ENCODE measurements at places on chromosomes 16 and 17.

DNA sequence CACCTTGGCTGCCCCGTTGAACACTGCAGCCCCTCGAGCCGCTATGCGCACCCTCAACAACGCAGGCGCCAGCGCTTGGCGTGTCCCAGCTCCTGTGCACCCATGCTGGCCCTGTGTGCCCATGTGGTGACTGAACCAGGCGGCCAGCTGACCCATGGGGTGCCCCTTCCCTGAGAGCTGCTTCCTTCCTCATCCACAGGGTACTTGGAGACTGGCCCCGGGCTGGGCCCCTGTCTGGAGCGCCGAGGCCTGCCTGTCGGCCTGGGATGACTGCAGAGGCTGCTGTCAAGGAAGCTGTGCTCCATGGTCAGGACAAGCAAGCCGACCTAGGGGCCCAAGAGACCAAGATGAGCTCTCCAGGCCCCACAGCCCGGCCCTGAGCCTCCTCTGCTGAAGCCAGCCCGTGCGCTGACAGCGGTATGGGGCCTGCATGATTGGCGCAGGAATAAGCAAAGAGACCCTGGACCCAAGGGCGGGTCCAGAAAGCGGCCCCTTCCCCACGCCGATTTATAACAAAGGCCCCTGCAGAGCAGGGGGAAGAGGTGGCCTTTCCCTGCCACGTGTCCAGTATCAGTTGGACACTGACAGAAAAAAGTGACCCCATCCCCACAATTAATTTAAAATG lies 21.6 kb upstream of the BAHCC1 start:
- no peak for DNase-seq

- no peak for DNase-seq
Measured at GRCh38 chr16:69794486-69794885, 32.4 kb downstream of the WWP2 start.

GRCh38 chr17:69874175-69874670 lies 200.8 kb upstream of the KCNJ16 start:
- DNase-seq, result no peak

GRCh38 chr16:84044118-84044488 lies 1.5 kb upstream of the SLC38A8 start:
- no peak for DNase-seq

DNA sequence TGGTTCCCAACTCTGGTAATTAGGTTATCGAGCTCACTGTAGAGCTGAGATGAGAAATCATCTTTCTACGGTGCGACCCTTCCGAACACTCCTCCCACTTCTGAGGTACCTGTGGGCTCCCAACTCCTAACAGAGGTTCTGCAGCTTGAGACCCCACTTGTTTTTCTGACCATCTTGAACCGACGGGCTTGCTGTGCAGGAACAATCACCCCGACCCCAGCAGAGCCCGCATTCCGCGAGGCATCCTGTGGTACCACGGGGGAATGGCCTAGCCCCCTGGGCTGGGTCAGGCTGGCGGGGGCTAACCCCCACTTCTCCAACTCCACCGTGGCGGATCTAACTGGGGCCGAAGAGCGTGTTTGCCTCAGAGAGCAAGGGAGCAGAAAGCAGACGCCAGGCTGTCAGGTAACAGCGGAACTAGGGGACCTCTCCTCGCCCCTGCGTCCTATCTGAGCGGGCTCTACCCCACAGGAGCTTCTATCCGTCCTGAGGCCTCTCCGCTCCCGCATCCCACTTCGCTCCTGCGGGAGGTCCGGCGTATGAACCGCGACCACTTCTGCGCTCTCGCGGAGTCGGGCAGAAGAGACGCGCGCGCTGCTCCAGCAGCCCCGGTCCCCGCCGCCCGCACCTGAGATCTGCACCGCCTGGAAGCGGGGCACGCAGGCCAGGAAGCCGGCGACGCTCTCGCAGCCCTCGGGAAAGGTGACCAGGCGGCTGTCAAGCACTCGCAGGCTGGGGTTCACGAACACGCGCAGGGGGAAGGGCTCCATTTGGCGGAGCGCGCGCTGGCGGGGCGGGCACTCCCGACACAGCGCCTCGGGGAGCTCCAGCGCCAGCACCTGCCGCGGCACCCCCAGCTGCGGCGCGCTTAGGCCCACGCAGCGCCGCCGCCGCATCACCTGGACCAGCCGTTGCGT lies 761 bp downstream of the PDF start:
- DNase-seq, result no peak

GRCh38 chr17:41428591-41429291 lies 4.4 kb upstream of the KRT37 start:
- no peak for DNase-seq

DNA sequence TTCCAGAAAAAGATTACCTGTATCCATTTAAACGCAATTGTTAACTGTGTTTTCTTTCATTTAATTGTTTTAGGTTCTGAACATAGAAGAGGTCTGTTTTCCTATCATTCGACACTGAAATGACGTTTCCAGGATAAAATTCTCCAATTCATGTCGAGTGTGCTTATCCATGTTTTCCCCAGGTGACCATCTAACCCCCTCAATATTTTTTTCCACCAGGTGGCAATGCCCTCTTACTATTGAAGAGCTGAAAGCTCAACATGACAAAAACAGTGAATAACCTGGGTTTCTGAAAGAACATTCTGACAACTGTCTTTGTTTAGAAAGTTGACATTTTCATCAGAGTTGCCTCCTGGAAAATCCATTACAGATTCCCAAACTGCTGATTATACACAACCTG lies 948.7 kb downstream of the KCNJ2 start:
- no peak for DNase-seq

- DNase-seq, result no peak
Measured at GRCh38 chr16:17129971-17130370, 340.8 kb downstream of the XYLT1 start.

GRCh38 chr17:64056269-64057005 lies 36.0 kb upstream of the ICAM2 start:
- no peak for DNase-seq

GRCh38 chr16:57032931-57033330 lies 43.6 kb downstream of the NLRC5 start:
- no peak for DNase-seq

DNA sequence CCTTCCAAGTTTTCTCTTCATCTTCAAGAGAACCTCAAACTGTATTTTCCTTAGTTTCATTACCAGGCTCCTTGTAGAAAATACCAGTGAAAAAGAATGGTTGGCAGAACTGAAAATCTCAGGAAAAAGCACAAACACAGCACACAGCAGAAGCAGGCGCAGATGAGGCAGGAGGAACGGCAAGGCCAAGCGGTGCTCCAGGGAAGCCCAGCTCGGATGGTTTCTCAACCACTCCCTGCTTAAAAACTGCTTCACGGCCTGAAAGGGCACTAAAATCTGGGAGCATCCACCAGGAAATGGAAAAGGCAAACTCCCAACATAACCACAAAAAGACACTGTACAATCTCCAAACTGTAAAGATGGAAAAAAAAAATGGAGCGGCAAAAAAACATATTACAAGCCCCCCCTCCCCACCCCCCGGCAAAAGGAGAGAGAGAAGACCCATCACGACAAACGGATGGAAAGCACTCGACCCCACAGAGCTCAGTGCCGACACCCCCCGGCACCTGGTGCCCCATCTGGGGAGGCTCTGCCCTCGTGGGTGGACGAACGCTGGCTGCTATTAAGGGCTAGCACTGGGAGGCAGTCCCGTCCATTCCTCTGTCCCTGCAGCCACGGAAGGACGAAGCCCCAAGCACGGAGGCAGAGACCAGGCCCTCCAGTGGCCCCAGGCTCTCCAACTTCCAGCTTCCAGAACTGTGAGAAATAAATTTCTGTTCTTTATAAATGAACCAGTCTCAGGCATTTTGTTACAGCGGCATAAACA lies 127.5 kb downstream of the ZNF778 start:
- DNase-seq, result no peak

DNA sequence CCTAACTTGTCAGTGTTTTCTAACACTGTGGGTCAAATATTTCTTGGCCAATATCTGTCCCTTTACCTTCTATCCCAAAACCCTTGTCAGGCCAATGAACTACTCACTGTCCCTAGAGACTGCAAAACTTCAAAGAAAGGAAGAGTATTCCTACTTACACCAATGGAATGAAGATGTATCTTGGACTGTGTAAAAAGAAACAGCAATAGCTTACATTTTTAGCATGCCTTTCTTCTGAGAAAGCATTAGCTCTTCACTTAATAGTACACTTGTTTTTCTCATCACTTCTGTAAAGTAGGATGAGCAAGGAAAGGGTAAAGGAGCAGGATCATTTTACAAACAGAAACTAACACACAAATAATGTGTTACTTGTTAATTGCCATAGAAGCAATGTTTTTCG lies 73.9 kb downstream of the STH start:
- no peak for DNase-seq

- DNase-seq, result no peak
Measured at GRCh38 chr16:1078579-1079021, 6.1 kb downstream of the SSTR5 start.

- no peak for DNase-seq
Measured at GRCh38 chr17:5467416-5467815, 1.4 kb downstream of the DHX33 start.

- no peak for DNase-seq
Measured at GRCh38 chr17:41518789-41519449, at the start of gene KRT15. Gene KRT15 (minus strand): TSS chr17:41518890. CDS start chr17:41518827, 63 bp downstream.

DNA sequence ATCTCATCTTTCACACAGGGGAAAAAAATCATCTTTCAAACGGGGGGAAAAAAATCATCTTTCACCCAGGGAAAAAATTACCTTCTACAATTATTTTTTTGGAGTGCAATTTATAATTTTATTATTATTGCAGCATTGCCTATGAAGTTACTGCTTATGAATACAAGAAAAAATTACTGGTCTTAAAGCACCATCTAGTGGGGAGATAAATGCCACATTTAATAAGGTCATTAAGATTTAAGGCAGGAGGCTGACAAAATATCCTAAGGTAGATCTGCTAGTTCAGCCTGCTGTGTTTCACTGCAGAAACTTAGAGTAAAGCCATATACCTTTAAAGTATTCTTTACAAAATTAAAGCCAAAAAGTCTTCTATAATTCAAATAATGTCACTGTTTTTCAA lies 13.7 kb downstream of the SHCBP1 start:
- DNase-seq, result no peak
